Endothelial cell (in vitro differentiated cells): ENCODE measurements at places on chromosomes 6 and 20.

- DNase-seq: no peak
These were observed 45.9 kb downstream of the CD164 start for GRCh38 chr6:109336221-109336961.

DNA sequence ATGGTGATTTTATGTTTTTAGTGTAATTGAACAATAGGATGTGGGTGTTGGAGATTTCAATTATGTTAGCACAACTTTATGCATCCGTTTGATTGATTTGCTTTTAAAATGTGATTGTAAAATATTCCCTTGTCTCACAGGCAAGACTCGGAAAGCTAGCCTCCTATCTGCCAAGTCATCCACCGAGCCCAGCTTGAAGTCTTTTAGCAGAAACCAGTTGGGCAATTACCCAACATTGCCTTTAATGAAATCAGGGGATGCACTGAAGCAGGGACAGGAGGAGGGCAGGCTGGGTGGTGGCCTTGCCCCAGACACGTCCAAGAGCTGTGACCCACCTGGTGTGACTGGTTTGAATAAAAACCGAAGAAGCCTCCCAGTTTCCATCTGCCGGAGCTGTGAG lies 200.9 kb downstream of the SASH1 start:
- no peak for DNase-seq

DNA sequence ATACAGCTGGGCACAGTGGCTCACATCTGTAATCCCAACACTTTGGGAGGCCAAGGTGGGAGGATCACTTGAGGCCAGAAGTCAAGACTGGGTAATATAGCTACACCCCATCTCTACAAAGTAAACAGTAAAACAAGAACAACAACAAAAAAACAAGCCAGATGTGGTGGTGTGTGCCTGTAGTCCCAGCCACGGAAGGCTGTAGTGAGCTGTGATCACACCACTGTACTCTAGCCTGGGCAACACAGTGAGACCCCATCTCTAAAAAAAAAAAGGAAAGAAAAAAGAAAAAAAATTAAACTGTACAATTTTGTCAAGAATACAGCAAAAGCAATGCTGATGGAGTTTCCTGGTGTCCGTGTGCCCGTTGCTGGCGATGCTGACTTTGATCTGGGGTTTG lies 47.2 kb upstream of the SLCO4A1 start:
- no peak for DNase-seq

- no peak for DNase-seq
These were observed 18.7 kb downstream of the ZNF451 start for GRCh38 chr6:57108691-57109090.

DNA sequence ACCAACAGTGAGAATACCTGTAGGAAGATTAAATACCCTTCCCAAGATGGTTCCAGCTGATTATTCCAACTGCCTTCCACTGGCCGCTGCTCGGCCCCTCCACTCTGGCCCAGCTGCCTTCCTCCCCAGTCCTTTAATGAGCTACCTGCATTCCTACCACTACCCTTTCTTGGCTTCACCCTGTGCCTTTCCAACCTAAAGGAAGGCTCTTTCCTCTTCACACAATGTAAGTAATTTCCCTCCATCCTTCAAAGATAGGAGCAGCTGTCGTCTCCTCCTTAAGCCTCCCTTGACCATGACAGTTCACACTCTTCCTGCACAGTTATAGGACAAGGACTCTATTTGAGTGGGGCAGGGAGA lies 16.2 kb upstream of the SNX9 start:
- DNase-seq: no peak

DNA sequence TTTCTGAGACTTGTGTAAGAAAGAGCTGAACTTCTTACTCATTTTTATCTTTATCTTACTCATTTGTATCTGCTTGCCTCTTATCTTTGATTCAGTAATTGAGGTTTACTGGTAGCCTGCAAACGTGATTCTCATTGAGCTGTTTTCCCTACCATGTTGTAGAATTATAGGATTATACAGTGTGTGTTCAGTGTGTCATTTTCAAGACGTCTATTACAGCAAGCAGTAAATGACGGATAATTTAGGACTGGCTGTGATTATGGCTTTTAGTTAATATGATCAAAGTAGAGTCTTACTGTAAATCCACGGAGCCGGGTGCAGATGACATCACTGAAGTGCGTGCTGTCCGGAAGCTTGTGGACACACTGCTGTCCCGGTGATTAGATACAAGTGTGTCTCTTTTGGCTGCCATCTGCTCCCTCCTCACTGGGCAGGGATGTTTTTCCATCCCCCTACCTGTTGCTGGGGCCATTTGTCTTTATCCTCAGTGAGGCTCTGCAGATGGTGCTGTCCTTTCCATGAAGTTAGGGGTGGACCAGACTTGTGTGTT lies 6.0 kb downstream of the NELFCD start:
- no peak for DNase-seq

DNA sequence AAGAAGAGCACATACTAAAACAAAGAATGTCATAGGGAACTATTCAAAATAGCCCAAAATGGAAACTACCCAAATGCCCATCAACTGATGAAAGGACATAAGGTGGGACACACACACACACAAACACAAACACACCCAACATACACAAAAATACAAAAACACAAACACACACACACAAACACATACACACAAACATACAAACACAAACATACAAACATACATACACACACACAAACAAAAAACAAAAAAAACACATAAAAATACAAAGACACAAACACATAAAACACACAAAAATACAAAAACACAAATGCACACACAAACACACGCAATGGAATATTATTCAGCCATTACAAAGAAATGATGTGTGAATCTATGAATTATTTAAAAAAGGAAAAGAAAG lies 203.6 kb downstream of the ERMARD start:
- DNase-seq: no peak

DNA sequence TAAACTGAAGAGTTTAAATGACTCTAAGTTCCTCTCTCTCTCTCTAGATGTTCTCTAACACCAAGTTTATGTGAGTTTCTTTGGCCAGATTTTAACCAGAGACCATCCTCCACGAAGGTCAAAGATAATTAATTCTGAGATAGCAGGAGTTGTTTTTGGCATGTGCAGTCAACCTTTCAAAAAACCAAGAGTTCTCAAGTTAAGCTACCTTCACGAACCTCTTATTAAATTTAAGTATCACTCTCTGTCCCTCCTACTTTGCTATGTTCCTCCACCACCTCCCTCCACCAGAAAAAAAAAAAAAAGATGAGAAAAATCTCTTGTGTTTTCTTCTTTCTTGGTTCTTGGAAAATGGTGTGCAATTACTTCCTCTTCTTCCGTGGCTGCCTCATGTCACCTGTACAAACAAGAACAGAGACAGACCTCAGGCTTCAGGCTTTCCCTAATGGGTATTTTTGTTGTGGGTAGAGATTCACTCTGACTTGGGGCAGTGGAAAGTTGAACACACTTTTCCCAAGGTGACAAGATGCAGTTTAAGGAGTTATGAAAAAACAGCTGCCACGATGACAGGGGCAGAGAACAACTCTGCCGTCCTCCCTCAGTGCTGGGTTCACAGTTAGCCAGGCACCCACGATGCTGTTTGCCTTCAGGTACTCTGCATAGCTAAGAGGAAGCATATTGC lies 64.3 kb downstream of the ADTRP start:
- no peak for DNase-seq

DNA sequence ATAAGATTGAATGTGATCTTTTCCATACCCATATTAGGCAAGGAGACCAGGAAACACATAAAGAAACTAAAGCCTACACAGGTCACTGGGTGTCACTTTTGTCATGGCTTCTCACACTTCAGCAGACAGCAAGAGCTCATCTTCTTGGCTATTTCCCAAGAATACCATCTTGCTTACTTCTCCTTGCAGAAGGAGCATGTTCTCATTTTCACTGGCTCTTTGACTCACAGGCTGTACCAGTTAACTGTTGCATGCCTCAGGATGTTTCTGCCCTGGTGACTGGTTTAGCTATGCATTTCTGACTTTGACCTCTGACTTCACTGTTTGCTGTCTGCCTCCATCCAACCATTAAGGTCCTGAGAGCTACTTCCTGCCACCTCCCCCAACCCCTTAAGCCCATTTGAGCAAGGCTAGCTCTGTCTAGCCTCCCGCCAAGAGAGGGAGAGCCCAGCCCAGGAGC lies 40.3 kb upstream of the OGFRL1 start:
- no peak for DNase-seq

- no peak for DNase-seq
These were observed 12.5 kb downstream of the NOX3 start for GRCh38 chr6:155443168-155443567.

- DNase-seq: no peak
These were observed 56.0 kb upstream of the TAB2 start for GRCh38 chr6:149261364-149262040.

GRCh38 chr6:163857421-163857820 lies 442.9 kb downstream of the QKI start:
- DNase-seq: no peak

GRCh38 chr20:48686238-48687116 lies 141.3 kb downstream of the PREX1 start:
- DNase-seq: no peak

GRCh38 chr6:64090352-64090751 lies 454.8 kb downstream of the PHF3 start:
- DNase-seq: no peak

- DNase-seq: no peak
These were observed 66.9 kb upstream of the SMIM28 start for GRCh38 chr6:138310821-138311220.
